Activated CD4-positive, alpha-beta T cell treated with anti-CD3 and anti-CD28 coated beads, Interleukin-2, amount 50 U/mL, for 48 hours (primary cell): ENCODE measurements at places on chromosomes 5 and 9.

DNA sequence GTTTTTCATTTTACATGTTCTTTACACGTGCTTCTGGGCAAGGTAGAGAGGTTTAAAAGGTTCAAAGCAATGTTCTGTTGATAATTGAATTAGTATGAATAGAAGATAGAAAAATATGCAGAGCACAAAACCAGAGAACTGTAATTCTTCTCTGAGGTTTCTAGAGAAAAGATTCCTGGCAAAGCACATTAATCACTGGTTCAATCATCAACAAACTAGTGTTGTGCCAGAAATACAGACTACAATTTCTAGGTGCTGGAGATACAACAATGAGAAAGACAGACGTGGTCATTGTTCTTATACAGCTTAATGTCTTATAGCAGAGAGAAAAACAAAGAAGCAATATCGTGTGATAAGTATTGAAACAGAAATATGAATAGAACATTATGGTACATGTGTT is 25.5 kb downstream of the MEGF9 start:
- no peak for DNase-seq

DNA sequence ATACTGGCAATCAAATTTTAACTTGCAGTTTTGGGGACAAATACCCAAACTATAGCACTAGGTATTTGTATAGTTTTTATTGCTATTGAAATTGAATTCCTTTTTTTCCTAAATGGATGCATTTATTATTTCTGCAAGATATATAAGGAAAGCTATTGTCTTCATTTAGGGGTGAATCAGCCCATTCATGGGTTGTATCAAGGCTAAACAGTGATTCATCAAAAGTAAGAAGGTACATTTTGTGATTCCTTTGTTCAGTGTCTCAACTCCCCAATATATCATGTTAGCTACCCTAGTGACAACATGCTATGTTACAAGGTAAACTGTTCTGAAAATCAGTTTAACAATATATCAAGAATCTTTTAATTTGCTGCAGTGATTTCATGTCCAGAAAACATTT is 185.7 kb downstream of the PLK2 start:
- DNase-seq: no peak

DNA sequence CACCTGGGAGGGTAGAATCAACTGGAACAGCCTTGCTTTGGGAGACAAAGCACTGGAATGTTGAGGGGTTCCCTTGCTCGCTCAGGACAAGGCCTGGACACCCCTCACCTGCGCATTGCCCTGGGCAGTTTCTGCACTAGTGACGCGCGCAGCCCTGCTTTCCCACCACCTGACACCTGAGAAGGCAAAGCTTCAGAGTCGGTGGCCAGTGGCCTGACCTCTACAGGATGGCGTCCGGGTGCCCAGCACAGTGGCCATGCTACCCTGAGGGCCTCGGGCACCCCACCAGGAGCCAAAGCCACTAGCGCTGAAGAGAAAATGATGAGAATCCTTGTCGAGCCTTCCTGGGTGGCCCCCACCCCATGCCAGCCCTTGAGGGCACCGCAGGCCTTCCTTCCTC is 161.3 kb downstream of the OLFM1 start:
- DNase-seq: no peak

DNA sequence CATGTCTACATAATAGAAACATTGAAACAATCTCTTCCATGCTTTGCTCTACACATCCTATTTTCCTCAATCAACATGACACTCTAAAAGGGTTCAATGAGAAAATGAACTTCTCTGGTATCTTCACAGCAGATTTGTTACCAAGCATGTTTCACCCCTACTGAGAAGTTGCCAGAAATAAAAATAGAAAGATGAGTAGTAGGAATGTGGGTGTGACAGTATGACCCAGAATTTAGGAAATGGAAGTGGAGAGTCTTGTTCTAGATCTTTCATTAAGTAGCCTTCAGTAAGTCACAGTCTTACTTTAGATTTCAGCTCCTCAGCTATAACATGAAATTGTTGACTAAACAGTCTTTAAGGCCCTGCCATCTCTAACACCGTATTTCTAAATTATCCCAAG is 581.8 kb downstream of the EFNA5 start:
- DNase-seq: no peak

DNA sequence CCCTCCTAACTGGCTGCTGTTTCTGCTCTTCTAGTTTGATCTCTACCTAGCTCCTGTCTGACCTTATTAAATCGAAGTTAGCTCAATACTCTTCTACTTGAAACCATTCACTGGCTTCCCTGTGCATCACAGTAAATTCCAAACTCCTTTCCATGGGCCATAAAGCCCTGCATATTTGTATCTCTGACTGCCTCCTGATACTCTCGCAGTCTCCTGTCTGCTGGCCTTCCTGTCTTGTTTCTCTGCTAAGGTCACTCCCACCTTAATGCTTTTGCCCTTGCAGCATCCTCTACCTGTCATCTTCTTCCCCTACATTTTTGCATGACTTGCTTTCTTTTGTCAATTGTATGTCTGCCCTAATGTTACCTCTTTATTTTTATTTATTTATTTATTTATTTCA is 44.8 kb downstream of the SNCAIP start:
- DNase-seq: no peak

DNA sequence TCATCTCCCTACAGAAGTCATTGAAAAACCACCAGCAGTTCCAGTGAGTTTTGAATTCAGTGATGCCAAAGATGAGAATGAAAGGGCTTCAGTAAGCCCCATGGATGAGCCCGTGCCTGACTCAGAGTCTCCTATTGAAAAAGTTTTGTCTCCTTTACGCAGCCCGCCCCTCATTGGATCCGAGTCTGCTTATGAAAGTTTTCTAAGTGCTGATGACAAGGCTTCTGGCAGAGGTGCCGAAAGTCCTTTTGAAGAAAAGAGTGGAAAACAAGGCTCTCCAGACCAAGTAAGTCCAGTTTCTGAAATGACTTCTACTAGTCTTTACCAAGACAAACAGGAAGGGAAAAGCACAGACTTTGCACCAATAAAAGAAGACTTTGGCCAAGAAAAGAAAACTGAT is 90.1 kb downstream of the MAP1B start:
- DNase-seq: no peak

DNA sequence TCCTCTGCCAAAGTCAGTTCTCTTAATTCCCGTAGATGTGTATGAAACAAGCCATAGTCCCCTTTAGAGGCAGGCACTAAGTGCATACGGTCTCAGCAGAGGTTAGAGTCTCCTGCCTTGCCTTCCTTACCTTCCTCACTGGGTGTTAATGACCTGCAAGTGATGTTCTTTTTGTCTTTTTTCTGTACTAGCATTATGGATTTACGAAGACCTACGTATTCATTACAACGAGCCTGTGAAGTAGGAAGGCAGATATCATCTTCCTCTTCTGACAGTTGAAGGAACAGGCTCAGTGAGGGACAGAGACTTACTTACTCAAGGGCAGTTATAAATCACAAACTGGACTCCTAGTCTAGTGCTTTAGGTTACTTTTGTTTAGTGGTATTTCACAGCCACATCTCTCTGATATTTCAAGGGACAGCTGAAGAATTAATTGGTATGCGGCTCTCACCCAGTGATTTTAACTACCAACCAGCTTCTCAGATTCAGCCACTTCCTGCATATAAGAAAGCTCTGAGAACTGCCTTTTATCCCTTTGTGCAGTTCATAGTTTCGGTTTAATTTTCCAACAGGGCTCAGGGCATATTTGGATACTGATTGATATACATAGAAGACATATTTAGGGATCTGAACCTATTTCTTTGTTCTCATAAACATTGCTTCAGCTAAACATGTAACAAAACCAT is 85.1 kb upstream of the CKMT2 start:
- no peak for DNase-seq

- no peak for DNase-seq
Measured at GRCh38 chr5:133147411-133147810, 95.6 kb downstream of the HSPA4 start.

GRCh38 chr9:79584655-79584982 is 12.9 kb downstream of the TLE4 start:
- DNase-seq: no peak

DNA sequence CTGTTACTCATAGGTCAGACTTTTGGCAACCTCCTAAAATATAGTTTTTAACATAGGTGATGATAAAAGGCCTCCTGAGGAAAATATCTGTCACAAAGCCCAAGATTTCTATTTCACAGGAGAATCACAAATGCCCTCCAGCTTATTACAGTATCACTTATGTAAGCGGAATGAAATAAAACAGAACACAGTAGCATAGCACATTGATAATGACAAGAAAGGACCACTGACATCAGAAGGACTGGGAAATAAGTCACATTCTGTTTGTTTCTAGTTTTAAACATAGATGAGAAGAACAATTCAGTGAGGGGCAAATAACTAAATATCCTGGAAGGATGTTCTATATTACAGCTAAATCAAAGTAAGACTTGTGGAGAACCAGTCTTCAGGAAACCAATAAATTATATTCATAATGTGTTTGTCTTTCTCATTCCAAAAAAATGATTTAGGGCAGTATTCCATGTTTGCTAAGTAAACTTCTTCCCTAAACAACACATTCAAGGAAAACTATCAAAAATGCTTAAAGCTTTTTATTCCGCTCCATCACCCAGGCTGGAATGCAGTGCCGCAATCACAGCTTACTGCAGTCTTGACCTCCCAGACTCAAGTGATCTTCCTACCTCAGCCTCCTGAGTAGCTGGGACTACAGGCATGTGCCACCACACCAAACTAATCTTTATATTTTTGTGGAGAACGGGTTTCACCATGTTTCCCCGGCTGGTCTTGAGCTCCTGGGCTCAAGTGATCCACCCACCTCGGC is 20.8 kb upstream of the CTNNAL1 start:
- DNase-seq: no peak

DNA sequence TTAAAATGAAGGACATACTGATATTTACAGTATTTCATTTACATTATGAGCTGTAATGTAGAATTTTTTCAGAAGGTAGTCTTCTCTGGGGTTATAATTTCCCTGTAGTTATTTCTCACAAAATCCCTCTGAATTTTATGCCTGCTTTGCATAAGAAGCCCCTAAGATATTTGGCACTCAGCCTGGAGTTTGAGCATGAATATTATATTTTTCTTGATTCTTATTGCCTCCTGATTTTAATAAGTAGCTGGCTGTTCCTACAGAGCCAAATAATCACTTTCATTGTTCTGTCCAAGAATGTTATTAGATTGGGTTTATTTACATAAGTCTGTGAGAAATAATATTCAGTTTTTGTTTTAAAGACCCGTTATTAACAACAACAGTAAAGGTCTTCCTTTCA is 195.0 kb downstream of the FER start:
- DNase-seq: no peak

- no peak for DNase-seq
Measured at GRCh38 chr9:15137658-15138356, 169.2 kb downstream of the TTC39B start.

- DNase-seq: peak; percentile 56
Measured at GRCh38 chr5:1793301-1793740, 6.3 kb downstream of the MRPL36 start.

- no peak for DNase-seq
Measured at GRCh38 chr9:127580879-127581475, 31.1 kb upstream of the STXBP1 start.

DNA sequence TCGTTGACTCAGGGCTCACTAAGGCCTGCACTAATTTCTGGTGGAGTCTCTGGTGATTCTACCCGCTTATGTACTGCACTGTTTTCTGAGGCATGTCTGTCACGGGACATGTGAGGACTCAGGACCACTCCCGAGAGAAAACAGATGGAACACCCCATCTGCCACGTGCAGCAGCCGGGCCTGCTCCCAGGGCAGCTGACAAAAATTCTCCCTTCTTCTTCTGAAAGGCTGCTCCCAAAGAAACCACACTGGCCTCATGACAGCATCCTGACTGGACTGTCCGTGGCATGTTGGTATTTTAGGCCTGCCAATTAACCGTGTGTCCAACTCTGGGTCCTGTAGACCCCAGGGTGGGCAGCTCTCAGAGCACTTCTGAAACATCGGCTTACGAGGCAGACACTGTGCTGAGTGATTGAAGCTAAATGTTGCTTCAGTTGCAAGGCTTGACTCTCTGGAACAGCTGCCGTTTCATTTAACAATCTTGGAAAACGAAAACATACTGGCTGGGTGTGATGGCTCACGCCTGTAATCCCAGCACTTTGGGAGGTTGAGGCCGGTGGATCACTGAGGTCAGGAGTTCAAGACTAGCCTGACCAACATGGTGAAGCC is 39.0 kb downstream of the FAM240B start:
- DNase-seq: no peak

DNA sequence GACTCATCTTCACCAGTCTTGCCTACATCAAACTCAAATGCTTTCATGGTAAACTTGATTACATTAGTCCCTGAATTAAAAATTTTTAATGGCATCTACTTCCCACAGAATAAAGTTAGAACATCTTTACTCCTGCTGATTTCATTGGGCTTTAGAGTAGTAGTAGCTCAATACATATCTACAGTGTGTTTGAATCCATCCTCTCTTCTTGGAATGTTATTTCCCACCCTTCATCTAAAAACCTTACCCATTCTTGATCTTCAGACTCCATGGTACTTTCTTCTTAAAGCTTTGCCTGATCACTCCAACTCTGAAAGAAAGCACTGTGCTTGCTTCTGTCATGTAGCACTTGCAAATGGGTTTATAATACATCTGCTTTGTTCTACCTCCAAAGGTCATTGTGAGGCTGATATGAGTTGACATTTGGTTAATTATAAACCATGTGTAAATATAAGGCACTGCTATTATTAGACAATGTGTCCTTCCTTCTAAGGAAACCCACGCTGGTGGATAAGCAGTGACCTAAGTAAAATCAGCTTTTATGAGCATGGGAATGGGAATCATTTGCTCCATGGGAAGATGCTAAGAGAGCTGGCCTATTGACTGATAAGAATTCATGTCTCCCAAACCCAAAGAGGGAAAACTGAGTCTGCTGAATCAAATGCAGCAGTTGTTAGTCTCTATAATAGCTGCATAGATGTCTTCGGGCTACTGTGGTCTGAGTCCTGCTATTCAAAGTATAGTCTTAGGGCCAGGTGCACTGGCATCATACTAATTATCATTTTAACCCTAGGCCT is 7.5 kb upstream of the PRLR start:
- no peak for DNase-seq

GRCh38 chr9:106843371-106843770 is 19.6 kb upstream of the ZNF462 start:
- no peak for DNase-seq

DNA sequence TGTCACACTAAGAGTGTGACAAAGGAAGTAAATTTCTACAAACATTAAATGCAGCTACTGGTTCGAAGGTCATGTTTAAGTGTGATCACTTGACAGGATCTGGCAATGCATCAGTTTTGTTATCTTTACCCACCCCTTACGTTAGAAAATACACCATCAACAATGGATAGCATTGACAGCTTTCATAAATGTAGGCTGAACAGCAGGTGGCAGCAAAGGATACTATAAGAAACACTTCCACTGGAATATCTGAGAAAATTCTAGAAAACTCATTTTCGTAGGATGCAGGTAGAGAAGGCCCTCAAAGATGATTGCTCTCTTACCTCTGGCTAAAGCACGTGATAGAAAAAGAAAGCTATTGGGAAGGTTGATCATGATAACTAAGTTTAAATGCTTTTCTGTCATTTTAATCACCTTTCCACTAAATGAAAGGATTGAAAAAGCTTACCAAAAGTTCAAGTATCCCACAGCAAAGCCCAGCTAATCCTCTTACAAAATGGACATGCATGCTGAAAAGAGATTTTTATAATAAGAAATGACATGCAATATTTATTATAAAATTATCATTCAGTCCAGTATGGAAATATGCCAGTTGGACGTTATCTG is 292.5 kb downstream of the PARP8 start:
- DNase-seq: peak; percentile 10

- DNase-seq: no peak
Measured at GRCh38 chr5:110045158-110045557, 355.4 kb downstream of the MAN2A1 start.

GRCh38 chr9:129623331-129623730 is 2.4 kb upstream of the C9orf50 start:
- DNase-seq: no peak
